SW 1271 (cell line): ENCODE measurements at places on chromosomes 13 and 19.

DNA sequence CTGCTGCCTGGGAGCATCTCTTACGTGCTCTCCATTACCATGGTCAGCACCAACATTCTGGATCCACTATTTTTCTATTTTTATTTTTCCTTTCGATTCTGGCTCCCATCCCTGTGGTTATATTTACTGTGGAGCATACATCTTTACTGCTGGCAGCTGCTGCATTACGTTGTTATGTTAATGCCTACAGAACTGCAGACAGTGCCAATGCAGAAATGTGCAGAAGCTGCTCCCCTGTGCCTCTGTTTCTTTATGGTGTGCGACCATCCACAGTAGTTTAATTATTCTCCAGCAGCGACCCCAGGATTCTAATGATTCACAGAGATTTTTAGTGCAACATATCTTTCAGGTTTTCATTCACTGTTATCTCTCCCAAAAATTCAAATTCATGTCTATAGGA lies 911.7 kb upstream of the SLITRK6 start:
- DNase-seq, result no peak

DNA sequence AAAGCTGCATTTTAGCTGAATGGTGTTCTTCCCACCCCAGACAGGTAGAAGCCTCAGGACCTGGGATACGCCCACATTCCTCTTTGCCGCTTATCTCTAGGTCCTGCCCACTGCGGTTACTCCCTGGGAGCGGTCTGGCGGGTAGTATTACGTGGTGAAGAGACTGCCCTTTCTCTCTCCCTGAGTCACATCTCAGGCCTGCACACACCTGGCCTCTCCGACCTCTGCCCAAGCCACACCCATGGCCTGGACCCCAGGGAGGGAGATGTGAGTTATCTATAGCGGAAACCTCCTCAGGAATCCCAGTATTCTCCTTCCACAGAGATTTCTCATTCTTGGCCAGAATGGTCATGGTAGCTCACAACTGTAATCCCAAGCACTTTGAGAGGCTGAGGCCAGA lies 17.3 kb downstream of the RHPN2 start:
- no peak for DNase-seq

DNA sequence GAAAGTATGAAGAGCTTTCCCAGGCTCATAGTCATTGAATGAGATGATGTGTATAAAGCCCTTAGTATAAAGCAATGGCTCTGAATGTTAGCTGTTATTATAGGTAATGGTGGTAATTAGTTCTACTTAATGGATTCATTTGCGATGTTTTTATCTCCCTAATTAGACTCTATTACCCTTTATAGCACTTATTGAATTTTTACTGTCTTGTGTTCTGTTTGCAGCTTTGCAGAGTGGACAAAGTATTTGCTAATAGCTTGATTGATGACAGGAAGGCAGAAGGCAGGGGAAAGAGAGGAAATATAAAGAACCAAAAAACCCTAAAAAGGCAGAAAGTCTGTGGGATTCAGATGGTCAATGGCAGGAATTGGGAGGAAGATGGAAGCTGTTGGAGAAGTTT lies 524.4 kb upstream of the SPRY2 start:
- DNase-seq, result no peak

DNA sequence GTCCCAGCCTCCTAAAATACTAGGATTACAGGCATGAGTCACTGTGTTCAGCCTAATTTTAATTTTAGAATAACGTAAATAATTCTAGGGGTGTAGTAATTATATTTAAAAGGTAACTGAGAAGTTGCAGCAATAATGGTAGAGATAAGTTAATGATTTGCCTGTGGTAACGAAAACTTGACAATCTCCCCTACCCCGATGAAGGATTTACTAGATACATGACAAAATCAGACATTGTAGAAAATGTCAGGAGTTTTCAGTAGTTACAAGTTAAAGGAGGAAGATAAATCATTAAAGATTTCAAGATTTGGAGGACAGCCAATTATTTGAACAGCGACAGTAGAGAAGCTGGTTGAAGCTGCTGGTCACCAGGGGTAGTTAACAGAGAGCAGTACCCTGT lies 652.2 kb upstream of the PCDH20 start:
- DNase-seq, result no peak

- DNase-seq, result peak; percentile 21
Observed at GRCh38 chr19:19606021-19606420, 12.5 kb downstream of the PBX4 start.

DNA sequence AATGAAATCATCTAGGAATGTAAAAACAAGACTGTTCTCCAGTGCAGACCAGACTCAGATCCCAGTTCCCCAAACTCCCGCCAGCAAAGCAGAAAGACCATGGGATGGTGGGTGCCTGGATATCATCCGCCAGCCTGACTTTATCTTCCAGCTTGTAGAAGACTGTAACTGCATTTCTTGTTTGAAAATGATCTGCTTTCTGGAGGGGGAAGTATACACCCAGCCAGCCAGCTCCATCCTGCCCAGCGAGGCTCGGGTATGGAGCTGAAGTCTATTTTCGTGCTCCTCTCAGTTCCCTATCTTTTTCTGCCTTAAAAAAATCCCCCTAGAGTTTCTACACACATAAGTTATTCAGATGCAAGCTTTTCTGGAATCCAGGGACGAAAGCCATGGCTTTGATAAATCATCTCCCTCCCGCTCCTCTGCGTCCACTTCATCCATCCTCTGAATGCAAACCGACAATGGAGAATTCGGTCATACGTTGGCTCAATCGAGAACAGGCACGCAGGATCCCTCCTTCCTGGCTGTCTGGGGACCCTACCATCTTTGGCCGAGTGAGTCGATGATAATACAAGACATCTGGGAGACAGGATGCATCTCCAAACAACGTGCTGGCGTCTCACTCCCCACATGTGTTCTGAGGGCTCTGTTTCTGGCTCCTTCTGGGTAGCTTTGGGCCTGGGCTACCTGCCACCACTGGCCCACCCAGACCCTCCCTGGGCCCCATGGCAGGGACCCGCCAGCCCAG lies 31.2 kb downstream of the CEBPG start:
- DNase-seq, result no peak

- DNase-seq, result no peak
Observed at GRCh38 chr13:111403266-111403665, 82.8 kb downstream of the TEX29 start.

- no peak for DNase-seq
Observed at GRCh38 chr13:48476215-48476614, 56.7 kb downstream of the RCBTB2 start.

DNA sequence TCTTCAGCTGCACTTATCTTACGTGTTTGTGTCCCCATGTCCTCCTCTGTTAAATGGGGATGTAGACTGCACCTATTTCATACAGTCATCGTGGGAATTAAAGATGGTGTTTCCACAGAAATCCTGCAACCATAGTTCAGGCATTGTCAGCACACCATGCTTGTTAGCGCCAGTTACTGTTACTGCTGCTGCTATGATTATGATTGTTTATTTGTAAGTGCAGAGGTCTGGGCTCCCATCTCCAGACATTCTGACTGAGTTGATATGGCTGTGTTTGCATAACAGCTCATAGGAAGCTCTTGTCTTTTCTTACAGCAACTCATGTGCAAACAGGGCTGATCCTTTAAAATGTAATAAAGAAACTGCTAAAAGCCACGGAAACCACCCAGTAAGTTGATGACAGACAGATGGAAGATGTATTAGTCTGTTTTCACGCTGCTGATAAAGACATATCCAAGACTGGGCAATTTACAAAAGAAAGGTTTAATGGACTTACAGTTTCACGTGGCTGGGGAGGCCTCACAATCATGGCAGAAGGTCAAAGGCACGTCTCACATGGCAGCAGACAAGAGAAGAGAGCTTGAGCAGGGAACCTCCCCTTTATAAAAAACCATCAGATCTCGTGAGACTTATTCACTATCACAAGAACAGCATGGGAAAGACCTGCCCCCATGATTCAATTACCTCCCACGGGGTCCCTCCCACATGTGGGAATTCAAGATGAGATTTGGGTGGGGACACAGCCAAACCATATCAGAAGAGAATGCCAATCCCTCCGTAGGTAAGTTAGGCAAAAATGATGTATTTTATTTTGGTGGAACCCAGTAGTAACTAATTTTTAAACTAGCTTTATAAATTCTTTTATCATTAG lies 1.6 kb downstream of the ZSCAN5A start:
- DNase-seq, result no peak

DNA sequence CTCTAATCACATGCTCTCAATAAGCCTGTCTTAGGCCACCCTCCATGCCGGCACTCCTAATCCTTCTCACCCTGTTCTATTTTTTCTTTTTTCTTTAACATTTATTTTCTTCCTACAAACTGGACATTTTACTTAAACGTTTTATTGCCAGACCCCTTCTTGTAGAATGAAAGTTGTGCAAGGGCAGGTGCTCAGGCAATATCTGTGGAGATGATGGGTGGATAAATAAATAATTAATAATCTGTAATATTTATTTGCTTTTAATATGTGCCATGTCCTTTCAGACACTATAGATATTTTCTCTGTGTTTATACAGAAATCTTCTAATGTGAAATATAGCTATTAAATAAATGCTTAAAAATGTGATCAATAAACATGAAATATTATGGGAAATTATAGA lies 815.7 kb upstream of the MIR17HG start:
- no peak for DNase-seq

DNA sequence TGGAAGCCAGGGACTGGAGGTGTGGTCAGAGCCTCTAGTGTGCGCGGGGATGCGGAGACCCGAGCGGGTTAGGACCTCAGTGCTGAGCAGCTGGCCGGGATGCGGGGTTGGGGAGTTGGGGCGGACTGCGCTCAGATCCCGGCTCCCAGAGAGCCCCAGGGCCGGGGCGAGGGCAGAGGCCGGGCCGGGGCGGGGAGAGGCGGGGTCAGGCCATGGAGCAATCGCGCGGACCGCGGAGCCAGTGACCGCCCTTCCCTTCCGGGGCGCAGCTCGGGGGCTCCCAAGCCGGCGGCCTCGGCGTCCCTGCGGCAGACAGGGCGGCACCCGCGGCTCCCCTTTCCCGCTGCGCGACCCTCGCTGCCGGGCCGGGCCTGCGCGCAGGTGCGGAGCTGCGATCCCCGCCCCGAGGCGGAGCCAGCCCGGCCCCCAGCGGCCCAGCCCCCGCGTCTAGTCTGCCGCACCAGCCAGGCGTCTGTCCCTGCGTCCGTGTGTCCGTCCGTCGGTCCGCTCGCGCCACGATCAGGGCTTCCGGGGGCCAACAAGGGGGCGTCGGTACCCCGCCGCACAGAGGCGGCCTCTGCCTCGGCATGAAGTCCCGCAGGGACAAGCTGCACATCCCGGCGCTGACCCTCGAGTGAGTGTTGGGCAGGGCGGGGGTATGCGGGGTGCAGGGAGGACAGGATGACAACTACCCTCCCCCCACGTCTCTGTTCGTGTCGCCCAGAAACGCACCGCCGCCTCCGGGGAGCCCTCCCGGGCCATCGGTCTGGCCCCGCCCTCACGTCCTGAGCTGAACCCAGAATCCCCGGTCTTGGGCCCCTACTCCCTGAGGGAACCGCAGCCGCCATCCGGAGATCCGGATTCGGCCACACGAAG lies 12.4 kb downstream of the MAST3 start:
- DNase-seq, result no peak

DNA sequence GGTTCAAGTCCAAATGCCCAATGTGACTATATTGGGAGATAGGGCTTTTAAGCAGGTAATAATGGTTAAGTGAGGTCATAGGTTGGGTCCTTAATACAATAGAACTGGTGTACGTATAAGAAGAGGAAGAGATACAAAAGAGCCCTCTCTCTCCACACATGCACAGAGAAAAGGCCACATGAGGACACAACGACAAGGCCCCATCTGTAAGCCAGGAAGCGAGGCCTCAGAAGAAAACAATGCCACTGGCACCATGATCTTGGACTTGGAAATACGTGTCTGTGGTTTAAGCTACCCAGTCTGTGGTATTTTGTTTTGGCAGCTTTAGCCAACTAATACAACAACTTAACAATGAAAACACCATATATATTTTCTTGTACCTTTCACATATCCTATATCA lies 23.4 kb upstream of the RFC3 start:
- no peak for DNase-seq

DNA sequence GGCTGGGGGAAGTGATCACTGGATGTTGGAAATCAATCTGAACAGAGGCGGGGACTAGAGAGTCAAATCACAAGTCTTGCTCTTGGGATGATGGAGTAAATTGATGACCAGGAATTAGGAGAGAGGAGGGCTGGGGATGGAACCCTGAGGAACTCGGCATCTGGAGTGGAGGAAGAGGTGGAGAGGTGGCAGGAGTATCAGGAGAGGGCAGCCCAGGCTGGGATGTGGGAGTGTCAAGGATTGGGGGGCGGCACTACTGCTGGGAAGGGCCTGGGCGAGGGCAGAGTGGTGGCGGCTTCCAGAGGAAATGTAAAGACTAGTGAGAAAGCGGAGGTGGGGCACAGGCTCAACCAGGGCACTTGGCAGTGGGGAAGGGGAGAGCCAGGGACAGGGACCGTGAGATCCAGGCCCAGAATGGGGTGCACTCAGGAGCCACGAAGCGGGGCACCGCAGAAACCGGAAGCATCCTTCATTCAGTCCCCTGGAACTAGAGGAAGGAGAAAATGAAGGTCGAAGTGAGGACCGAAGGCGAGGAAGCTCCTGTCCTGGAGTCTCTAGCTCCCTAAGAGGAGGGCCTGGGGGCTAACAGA lies 81.2 kb upstream of the GPR183 start:
- DNase-seq, result no peak

DNA sequence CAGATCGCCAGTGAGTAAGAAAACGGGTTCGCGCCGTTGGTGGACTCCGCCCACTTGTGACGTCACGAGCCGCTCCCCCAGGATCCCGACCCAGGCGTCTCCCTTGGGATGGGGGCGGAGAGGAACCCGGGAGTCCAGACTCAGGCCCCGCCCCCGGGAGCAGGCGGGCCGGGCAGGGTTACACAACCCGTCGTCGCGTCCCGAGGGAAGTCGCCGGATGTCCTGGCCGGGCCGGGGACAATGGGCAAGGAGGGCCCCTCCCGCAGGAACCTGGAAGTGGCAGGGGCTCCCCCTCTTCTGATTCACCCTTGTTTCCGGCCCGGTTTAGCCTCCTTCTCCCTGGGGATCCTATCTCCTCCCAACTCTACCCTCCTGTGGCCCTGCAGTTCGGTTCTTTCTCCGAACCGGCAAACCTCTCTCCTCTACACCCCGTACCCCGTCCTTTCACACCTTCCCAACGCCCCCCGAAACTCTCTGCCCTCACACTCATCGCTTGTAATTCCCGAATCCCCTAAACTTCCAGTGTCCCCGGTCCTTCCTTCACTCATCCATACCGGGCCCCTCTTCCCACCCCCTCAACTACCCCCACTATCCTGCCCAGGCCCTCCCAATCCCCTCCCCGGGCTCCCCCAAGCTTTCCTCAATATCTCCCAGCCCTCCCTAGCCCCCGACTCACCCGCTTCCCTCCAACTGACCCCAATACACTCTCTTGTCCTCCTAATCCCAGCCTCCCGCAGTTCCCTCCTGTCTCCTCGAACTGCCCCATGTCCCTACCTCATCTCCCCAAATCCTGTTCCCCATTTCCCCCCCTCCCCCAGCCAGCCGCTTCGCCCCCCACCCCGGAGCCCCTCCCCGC lies 20.0 kb upstream of the ERCC1 start:
- DNase-seq, result peak; percentile 85
